ENCODE measurements at places on chromosomes 12 and 14.

DNA sequence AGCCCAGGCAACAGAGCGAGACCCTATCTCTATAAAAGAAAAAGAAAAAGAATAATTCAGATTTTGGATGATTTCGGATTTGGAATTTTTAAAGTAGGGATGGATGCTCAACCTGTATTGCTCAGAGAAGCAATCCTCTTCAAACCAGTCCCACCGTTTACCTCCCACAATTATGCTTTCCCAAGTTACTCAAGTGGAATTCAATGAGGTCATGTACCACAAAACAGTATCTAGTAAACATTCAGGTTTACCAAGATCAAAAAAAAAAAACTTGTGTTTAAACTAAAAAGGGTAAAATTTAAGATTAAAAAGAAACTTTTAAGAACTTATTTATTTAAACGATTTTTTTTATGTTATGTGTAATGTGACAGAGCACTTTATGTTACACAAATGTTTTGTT, 2.5 kb downstream of the KDM5A start:
- DNase-seq: no peak

DNA sequence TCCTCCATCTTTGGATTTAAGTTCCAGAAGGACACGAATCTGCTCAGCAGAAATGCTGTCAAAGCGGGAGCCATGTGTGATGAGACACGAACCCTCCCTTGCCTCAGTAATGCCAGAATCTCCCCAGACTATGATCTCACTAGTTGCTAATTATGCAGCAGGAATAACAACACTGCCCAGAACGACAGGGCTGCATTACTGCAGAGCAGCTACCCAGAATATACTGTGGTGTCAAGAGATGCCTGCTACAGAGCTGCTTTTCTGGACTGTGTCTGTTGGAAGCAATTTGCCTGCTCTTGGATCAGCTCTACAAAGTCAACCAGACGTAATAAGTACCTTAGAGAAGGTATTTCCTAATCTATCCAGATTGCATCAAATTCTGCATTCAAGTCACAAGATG, 5.5 kb downstream of the CSRNP2 start:
- no peak for DNase-seq

DNA sequence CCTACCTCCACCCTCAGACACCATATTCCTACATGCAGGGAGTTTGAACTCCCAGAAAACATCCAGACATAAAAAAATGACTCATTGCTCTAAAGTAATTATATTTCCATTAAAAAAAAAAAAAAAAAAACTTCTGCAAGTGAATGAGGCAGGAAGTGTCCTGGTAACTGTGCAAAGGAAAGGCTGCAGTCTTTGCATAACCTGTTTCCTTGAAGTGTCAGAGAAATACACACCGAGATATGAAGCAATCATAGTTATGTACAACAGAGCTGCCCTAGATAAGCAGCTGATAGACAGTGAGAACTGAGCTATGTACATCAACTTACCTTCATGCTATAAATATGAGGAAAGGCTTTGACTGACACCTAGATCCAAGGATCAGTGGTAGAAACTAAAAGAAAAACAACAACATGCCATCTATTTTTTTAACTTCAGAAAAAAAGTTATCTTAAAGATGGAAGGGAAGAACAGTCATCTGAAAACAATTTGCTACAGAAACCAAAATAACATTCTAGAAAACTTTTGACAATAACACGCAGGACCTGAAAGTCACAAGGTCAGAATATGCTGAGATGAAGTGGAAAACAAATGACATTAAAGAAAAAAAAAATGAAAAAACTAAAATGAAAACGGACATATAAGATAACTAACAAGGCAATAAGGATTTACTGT, 263.2 kb downstream of the SEC23A start:
- no peak for DNase-seq

GRCh38 chr12:41365653-41366171, 177.6 kb downstream of the PDZRN4 start:
- DNase-seq: no peak

DNA sequence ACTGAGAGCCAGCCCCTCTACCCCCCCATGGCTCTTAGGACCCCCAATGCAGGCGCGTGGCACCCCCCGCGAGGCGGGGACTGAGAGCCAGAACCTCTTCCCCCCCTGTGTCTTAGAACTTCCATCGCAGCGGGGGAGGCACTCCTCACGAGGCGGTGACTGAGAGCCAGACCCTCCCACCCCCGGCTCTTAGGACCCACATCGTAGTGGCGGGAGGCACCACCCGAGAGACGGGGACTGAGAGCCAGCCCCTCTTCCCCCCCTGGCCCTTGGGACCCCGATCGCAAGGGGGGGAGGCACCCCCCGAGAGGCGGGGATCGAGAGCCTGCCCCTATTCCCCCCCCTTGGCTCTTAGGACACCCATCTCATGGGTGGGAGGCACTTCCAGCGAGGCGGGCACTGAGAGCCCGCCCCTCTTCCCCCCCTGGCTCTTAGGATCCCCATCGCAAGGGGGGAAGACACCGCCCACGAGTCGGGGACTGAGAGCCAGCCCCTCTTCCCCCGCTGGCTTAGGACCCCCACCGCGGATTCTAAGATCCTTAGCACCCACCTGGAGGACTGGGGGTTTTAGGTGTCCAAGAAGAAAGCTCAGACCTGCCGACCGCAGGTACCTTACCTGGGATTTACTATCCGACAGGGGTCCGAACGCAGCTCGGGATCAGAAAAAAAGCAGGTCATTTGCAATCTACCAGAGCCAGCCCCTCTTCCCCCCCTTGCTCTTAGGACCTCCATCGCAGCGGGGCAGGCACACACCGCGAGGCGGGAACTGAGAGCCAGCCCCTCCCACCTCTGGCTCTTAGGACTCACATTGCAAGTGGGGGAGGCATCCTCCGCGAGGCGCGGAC, 44.9 kb downstream of the DDX11 start:
- DNase-seq: no peak

GRCh38 chr12:42213023-42213422, 25.0 kb downstream of the YAF2 start:
- DNase-seq: no peak

DNA sequence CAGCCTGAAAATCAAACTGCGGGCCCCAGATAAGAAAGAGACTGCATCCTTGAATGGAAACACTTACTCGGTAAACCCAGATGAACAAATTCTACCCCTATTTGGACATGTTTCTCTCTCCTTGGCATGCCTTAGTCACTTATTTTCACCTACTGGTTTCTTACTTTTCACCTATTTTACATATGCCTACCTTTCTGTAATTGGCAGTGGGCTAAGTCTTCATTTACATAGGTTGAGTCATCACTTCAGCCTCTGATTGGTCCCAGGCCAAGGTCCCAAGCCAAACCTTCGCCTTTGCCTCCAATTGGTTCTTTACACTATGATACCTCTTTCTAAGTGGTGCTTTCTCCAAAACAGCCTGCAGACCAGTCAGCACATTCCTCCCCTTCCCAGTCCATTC, 111.3 kb downstream of the DYRK2 start:
- DNase-seq: no peak

DNA sequence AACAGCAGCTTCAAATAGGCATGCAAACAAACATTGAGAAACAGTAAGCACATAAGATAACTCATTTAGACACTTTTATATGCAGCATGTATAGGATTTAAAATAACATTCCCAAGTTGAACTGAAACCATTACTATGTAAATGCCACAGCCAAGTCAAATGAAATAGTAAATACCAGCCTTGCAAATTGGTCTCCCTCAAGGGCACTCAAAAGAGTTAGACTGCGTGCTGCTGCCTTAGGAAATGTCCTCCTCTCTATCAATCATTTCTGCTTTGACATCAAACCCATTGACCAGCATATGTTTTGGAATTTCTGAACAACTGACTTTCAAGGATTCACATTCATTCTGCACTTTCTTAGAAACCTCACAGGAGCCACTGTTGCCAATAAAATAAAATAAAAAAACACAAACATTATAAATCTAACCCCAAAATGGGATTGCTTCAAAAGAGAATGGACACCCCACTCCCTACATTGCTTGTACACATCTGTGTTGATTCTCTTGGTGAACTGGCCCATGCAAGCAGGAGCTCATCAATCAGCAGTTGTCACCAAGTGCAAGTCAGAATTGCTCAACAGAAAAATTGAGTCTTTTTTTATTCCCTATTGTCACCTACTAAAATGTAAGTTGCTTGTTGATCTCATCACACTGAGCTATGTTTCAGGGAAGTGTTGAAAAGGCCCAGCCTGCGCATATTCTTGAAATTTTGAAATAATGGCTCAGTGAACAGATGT, 256.2 kb downstream of the DAD1 start:
- DNase-seq: no peak

DNA sequence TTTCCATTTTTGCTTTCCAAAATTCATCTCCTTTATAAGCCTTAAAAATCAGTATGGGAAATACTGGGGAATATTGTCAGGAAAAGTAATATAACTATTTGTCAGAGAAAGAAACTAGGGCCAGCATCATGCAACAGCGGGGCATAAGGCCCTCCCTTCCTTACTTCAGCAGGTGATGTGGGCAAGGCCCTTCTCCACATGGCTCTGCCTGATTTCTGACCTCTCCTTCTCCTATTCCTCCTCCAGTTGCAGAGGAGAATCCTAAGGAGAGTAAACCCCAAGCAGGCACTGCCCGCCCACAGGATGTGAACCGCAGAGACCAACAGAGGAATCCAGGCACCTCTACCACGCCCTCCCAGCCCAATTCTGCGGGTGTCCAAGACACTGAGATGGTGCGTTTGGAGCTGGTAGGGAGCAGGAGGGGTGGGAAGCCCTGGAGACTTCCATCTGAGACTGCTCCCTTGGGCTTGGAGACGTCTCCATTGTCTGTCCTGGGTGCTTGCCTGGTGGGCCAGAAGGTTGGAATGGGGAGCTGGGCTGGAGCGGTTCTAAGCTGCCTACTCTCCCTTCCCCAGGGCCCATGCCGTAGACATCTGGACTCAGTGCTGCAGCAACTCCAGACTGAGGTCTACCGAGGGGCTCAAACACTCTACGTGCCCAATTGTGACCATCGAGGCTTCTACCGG, 2.7 kb upstream of the SOAT2 start:
- no peak for DNase-seq

- DNase-seq: no peak
These were observed 29.0 kb downstream of the TRMT5 start for GRCh38 chr14:60951776-60952435.

GRCh38 chr14:77141214-77142004, at the start of gene ZDHHC22:
ZDHHC22 (minus strand) TSS chr14:77141791; CDS start chr14:77139738, 2,053 bp downstream.
- DNase-seq: no peak
